ENCODE measurements at places on chromosomes 13 and 19. TPM values are rescaled to one million over a fixed set of nuclear protein-coding genes. Genes with fewer than 3 reads are reported as not detected.

The PCDH17 gene
- total RNA-seq: 1.3 TPM

The ERICH4 gene
- total RNA-seq: not detected

The SYCN gene
- total RNA-seq: not detected

The GPR183 gene
- total RNA-seq: 10.2 TPM

- peak; percentile 70 for DNase-seq
These were observed 9.4 kb downstream of the LTBP4 start for GRCh38 chr19:40610396-40611064.

- no peak for DNase-seq
These were observed 71.6 kb downstream of the SHISA2 start for GRCh38 chr13:25980255-25980654.

- peak; percentile 32 for DNase-seq
These were observed 8.7 kb upstream of the ATP12A start for GRCh38 chr13:24671386-24672113.

- no peak for DNase-seq
These were observed 406.8 kb downstream of the KLF5 start for GRCh38 chr13:73465617-73465971.

DNA sequence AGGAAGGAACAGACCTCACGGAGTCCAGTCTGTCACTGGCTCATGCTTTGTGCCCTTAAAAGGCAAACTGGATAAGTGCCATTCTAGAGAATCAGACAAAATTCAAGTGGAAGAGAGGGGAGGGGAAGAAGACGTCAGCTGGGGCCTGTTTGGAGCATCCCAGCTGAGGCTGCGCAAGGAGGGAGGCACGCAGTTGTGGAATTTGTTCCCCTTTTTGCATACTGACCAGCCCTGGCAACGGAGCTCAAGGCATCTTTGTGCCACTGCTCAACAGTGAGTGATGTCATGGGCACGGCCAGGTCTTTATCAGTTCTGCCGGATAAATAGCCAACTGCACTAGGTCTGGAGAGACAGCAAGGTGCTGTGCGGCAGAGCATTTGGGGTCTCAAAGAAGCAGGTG lies at the start of gene GPR42:
Gene GPR42, plus strand, starts transcription at position 347 of the 400 bp plus-strand sequence. CDS start 292 bp downstream, outside the sequence.
- DNase-seq: no peak

DNA sequence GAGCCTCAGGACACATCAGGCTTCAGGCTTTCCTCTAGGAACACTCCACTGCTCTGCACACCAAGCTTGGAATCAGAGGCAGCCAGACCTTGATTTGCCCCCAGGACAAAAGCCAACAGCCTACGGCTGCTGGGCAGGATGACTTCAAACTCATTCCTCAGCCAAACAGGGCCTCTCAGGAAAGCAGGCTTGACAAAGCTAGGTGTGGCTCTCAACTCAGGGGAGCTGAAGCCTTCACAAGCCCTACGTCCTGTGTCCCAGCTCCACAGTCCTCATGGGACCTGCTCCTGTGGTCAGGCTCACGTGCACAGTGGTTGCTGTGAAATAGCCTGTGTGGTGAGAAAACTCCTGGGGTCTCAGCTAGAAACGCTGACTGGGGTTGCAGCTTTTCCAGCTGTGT lies 398.9 kb upstream of the ZNF507 start:
- no peak for DNase-seq

DNA sequence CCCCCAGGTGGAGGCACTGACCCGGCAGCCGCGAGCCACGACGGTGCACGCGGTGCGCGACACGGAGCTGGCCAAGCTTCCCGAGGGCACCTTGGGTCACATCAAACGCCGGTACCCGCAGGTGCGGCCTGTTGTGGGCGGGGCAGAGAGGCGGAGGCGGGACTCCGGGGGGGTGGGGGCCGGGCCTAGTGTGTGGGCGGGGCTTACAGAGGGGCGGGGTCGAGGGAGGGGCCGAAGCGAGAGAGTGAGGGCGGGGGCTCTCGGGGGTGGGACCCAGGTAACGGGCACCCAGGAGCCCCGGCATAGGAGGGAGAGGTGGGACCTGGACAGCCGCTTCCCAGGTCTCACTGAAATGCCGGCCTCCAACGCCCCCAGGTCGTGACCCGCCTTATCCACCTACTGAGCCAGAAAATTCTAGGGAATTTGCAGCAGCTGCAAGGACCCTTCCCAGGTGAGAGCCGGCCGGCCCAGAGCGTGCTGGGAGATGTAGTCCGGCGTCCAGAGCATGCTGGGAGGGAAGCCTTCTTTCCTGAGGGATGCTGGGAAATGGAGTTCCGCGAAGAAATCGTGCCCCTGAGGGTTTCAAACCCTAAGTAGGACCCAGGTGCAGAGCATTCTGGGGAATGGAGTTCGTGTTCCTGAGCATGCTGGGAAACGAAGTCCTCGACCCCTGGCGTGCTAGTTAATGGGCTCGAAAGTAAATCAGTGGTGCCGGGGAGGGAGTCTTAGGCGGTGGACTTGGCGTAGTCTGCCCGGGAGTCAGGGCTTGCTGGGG lies 15.7 kb downstream of the PNPLA6 start:
- DNase-seq: no peak

DNA sequence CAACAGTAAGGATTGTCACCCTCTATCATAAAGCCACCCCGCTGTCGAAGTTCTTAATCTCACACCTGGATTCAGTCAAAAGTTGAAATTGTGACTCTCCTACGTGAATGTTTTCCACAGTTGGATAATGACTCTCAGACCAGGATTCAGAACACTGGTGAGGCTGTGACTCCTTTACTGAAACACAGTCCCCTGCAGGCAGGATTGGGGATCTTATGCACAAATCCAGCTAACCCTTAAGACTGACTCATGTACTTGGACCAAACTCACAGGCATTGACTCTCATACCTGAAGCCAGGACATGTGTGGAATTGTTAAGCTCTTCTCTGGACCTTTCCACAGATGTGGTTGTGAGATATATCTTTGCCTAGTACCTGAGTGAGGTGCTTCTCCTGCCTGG lies 46.8 kb downstream of the ZNF85 start:
- DNase-seq: no peak

DNA sequence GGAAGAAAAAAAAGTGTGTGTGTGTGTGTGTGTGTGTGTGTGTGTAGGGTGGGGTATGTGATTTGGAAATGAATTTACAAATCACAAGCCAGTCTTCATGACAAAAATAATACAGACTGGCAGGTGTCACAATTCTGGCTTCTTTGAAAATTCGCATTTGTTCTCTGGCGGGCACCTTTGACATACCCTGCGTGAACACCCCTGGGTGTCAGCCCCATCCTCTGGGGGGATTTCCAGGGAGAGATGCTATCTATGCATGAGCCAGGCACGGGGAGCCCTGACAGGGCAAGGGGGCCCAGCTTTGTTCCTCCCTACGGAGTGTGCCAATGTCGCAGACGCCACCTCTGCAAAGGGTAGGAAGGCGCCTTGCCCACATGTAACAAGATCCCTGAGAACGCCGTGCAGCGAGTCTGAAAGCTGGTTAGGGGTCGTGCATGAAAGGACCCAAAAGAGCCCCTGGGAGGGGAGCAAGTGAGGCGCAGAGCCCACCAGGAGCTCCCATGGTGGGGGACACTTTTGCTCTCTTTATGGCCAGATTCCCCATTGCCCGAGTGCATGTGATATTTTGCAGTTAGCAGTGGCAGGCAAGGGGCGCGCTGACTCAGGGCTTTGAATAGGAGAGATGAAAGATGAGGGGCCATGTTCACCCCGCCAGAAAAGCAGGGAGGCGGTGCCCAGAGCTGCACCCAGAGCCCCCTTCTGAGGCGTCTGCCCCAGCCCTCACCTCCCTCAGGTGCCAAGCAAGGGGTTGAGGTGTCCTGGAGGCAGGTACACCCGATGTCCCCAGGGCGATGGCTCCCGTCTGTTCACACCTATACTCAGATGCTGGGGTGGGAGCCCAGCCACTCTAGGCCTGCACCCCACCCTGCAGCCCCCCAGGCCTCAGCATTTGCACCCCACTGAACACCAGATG lies 45.3 kb downstream of the KLF2 start:
- DNase-seq: no peak
